ENCODE measurements at places on chromosomes 1 and 21.

- peak; percentile 99 for DNase-seq
Observed at GRCh38 chr1:110477041-110477440, 26.1 kb downstream of the PROK1 start.

DNA sequence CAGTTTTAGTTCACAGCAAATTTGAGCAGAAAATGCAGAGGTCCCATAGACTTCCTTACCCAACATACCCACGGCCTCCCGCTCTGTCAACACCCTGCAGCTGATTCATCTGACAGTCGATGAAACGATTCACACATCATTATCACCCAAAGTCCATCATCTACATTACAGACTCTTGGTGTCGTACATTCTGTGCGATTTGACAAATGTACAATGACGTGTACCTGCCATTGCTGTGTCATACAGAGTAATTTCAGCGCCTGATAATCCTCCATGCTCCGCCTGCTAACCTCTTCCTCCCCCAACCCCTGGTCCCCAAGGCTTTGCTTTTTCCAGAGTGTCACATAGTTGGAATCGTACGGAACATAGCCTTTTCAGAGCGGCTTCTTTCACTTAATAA, 94.7 kb upstream of the SLC25A33 start:
- DNase-seq: peak; percentile 51

DNA sequence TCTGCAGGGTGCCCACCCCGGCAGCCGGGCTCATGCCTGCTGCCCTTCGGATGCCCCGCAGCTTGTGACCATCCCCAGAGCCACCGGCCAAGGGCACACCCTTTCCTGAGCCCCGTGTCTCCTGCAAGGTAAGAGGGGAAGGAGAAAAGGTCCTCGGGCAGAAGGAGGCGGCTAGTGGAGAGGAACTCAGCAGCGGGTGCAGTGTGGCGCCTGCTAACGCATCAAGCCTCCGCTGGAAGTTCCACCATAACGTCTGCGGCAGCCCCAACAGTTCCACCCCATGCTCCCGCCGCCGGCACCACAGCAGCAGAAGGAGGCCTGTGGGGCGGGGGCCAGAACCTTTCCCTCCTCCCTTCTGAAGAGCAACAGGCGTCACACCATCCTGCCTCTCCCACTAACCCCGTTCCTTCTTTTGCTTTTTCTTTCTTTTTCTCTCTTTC, 990 bp downstream of the VWA5B1 start:
- no peak for DNase-seq

DNA sequence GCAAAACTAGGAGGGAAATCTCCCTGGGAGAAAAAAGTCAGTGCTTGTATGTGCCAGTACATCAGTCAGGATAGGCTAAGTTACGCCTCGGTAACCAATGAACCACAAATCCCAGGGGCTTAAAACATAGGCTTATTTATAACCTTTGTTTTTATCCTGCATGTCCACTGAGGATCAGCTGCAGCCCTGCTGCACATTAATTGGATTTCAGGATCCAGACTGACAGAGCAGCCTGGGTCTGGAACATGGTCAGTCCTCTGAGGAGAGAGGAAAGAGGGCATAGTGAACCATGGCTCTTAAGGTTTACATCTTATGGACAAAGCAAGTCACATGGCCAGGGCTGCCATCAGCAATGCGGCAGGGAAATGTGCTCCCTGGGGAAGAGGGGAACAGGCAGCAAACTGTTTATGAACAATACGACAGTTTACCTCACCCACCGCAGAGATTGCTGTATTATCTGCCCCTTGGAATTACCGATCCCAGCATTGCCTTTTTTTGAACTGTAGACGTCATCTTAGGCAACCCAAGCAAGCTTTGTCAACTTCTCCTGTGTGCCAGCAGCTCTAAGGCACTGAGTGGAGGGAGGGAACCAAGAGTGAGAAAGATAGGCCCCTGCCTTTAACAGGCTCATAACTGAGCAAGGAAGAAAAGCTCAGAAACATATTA, 9.1 kb upstream of the SPRR4 start:
- DNase-seq: no peak

- DNase-seq: peak; percentile 17
Observed at GRCh38 chr1:235929216-235929615, 62.5 kb upstream of the LYST start.

DNA sequence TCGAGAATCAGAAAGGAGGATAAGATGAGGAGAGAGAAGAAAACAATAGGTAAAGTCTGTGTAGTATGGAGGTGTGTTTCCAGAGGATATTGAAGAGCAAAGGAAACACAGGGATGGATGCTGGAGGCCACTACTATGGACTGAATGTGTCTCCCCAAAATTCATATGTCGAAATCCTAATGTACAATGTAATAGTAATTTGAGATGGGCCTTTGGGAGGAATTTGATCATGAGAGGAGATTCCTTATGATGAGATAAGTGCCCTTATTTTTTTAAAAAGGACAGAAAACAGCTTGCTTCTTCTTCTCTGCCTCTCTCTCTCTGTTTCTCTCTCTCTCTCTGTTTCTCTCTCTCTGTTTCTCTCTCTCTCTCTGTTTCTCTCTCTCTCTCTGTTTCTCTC, 602.2 kb upstream of the ADAMTS5 start:
- DNase-seq: no peak

GRCh38 chr1:209937996-209938959, at the start of gene SYT14:
SYT14 (plus strand) TSS chr1:209938217; CDS start chr1:209938265, 48 bp downstream.
- DNase-seq: no peak

DNA sequence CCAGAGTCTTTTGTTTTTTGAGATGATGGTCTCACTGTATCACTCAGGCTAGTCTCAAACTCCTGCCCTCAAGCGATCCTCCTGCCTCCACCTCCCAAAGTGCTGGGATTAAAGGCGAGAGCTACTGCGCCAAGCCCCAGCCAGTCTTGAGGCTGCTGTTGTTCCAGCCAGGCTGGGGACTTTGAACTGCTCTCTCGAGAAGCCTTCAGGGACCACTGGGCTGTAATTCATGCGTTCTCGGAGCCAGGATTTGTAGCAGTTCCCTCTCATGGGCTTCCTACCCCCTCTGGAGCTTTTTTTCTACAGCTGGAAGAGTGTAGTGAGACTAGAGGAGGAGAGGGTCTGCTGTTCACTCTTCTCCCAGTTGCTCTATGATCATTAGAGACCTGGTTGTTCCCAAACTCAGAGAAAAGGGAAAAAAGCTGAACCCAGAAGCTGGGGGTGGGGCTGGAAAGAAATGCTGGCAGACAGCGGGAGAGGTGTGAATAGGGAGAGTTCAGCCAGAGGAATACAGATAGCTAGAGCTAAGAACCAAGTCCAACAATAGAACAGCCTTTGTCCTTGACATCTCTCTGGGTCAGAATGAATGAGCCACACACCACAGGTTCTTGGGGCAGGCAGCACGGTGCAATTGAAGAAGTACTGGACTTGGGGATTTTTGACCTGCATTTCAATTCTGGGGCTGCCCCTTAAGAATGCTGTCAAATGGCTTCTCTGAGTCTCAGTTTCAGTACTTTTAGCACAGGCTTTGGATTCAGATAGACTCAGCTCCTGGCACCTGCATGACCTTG, 13.2 kb upstream of the SLC41A1 start:
- DNase-seq: no peak

DNA sequence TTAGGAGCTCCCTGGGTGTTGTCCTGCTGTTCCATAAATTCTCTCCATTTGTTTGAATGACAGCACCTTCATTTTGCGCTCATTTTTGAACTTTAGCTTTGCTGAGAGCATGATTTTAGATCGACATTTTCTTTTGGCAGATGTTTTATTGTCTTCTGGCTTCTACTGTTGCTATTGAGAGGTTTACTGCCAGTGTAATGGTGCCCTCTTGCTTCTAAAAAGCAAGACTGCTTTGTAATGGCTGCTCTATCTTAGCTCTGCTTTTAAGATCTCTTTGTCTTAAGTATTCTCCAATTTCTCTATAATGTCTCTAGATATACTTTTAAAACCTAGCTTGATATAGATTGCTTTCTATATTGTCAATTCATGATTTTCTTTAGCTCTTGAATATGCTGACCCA, 27.8 kb downstream of the THEM4 start:
- peak; percentile 55 for DNase-seq

DNA sequence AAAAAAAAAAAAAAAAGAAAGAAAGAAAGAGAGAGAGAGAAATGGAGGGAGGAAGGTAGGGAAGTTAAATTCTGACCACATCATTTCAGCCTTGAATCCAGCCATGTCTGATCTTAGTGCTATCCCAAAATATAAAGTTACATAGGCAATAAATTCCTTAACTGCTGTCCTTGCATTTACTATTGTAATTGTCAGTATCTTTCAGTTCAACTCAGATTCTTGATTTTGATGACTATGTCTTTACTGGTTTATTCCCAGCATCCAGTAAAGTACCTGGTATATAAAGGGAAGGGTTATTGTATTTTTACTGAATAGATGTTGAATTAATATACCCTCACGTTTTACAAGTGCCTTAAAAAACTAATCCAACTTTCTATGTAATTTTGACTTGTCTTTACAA, 8.9 kb upstream of the COP1 start:
- no peak for DNase-seq

Data from bronchial epithelial cell (primary cell).